ENCODE measurements at places on chromosomes 3 and 15.

DNA sequence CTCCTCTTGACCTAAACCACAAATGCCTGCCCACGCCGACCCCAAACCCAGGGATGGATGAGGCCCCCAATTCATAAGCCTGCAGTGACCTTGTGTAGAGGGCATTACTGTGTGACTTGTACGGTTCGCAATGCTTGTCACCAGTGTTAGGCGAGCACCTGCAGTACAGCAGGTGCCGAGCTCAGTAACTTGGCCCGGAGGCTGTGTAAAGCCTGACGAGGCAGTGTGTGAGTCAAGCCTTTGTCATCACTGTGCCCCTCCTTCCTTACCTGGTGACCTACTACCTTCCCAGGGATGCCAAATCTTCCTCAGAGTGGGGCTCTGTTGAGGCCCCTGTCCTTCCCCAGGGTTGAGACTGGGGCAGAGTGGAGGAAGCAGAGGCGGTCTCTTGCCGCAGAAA, 37.2 kb upstream of the TMEM115 start:
- no peak for DNase-seq

GRCh38 chr3:190299969-190300368, 22.3 kb downstream of the CLDN1 start:
- DNase-seq = no peak

- DNase-seq = peak; percentile 43
Measured at GRCh38 chr15:101256757-101257156, 4.9 kb upstream of the CHSY1 start.

DNA sequence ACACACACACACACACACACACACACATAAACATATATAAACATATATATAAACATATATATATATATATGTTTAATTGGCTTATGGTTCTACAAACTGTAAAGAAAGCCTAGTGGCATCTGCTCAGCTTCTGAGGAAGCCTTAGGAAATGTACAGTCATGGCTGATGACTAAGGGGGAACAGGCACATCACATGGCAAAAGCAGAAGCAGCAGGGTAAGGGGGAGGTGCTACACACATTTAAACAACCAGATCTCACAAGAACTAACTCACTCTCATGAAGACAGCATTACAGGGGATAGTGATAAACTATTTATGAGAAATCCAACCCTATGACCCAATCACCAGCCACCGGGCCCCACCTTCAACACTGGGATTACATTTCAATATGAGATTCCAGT, 922.9 kb downstream of the SI start:
- peak; percentile 33 for DNase-seq

DNA sequence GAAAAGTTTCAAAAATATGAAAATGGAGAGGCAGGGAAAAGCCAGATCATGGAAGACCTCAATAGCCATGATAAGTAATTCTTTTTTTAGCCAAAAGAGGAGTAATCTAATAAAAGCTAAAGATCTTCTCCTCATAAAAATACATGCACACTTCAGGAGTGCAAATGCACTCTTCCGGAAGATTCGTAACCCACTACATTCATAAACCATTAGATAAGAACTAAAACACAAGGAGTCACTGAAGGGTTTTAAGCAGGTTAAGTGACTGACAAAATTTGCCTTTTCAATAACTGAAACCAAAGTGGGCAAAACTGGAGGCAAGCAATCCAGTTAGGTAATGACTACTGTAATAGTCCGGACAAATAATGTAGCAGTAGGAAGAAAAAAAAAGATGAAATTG, 46.0 kb downstream of the UBE3A start:
- no peak for DNase-seq
